ENCODE measurements at places on chromosomes 11 and 22.

DNA sequence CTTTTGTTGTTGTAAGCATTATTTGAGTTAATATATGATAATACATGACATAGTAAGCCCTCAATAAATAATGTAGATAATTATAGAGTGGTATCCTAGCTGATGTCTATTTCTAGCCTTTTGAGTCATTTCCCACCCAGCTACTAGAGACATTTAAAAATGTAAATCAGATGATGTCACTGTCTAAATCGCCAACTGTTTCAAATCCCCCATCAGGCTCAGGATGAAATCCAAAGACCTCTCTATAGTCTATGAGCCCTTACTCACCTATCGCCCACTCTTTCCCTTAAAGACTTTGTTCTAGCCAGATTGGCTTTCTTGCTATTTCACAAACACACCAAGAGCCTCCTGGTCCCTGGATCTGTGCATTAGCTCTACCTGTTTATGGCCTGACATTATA, 135.4 kb upstream of the PLET1 start:
- DNase-seq = no peak

DNA sequence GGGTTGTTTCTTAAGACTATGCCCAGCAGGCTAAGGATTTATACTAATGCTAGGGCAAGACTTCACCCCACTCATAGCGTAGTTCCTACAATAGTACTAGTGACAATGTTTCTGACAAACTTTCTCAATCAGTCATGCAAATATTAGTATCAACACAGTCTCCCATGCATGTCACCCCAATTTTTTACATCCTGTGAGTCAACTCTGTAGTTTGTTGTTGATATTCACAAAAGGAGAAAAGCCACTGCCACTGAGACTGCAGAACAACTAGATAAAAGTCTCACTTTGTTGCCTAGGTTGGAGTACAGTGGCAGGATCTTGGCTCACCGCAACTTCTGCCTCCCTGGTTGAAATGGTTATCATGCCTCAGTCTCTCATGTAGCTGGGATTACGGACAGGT, 155.2 kb downstream of the RBFOX2 start:
- DNase-seq = no peak

DNA sequence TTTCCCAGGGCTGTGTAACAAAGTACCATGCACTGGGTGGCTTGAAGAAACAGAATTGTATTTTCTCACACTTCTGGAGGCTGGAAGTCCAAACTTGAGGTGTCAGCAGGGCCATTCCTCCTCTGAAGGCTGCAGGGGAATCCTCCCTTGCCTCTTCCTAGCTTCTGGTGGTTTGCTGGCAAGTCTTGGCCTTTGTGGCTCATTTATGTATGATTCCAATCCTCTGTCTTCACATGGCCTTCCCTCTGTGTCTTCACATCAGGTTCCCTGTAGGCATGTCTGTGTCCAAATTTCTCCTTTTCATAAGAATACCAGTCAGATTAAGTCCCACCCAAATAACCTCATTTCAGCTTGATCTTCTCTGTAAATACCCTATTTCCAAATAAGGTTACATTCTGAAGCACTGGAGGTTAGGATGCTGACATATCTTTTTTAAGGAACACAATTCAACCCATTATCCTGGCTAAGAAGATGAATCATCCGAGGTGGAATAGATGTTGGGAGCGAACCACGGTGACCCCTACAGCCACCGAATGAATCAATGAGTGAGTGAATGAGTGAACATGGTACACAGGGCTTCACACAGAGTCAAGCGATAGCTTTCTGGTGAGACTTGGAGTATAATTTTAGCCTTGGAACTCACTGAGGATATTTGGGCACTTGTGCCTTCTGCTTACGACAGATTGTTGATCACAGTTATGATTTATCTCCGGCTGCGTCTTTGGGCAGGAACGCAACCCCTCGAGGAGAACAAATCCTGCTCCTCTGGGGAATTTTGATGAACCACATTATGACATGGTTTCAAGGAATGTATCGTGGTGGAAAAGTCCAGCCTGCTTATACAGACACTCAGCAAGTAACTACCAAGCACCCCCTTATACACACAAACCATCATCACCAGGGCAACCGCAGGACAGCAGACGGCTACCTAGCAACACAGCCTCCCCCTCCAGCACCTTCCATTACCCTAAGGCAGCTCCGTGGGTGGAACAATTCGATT, 34.3 kb upstream of the MICAL2 start:
- DNase-seq = no peak

GRCh38 chr11:113189909-113190667, 124.3 kb upstream of the TTC12 start:
- no peak for DNase-seq

- no peak for DNase-seq
These were observed 13.1 kb downstream of the HINFP start for GRCh38 chr11:119134389-119134978.

DNA sequence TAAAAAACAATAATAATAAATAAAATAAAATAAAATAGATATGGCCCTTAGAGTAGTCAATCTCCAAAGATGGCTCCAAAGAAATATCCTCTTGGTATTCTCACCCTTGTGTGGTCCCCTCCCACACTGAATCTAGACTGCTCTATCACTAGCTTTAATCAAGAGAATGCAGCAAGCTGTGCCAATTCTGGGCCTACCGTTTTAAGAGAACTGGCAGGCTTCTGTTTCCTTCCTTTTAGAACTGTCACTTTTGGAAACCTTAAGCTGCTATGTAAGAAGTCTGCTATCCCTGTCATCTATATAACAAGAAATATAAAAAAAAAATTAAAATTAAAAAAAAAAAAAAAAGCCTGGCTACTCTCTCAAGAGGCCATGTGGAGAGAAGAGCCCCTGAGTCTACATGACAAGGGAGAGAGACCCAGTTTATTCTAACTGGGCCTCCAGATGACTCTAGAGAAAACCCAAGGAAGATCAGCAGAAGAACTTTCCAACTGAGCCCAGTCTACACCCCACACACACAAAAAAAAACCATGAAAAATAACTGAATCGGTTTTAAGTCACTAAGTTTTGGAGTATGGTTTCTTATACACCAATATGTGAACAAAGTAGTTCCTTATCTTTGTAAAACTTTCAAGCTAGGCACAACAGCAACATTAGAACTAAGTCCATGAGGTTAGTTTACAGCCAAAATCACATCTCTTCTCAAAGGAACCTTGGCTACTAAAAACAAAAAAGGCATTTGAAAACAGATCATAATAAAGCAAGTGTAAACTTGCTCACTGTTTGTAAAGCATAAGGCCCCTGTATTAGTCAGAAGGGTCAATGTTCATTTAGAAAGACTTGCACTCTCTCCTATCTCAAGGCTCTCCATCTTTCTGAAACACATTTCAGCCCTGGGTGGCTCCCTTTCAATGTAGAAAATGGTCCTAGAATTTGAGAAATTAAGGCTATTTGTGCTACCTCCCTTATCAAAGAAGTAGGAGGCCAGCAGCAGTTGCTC, 67.3 kb downstream of the AMBRA1 start:
- DNase-seq = no peak

GRCh38 chr22:48845356-48845936, 982.2 kb downstream of the BRD1 start:
- no peak for DNase-seq

GRCh38 chr11:95993438-95994298, 69.8 kb upstream of the MTMR2 start:
- no peak for DNase-seq

DNA sequence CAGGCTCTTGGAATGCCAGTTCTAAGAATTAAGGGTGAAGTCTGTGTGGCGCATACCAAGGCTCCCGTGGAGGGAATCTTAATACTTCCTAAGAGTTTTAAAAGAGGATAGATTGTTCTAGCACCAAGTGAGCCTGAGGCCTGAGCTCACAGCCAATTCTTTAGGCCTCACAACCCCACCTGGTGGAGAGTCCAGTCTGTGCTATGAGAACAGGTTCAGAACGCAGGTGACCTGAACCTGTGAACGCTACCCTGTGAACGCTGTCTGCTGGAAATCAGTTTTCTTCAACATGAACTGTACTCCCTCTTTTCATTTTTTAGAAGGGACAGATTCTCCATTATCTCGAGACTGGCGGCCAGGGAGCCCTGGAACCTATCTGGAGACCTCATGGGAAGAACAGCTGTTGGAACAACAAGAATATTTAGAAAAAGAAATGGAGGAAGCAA, 43.2 kb upstream of the DLAT start:
- peak; percentile 35 for DNase-seq

DNA sequence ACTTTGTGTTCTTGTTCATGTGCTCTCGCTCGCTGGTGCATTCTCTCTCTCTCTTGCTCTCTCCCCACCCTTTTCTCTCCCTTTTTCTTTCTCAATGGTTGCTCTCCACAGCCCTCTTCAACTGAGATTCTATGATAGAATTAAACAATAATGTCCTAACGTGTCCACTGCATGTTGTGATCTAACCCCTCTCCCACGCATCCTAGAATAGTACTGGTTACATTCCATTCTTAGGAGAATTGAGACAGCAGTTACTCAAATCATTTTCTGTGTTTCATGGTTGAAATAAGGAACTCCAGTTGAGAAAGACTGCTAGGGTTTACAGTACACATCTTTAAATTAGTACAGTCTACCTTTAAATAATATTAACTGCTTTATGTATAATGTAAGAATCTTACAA, 318.1 kb upstream of the PITPNB start:
- no peak for DNase-seq

DNA sequence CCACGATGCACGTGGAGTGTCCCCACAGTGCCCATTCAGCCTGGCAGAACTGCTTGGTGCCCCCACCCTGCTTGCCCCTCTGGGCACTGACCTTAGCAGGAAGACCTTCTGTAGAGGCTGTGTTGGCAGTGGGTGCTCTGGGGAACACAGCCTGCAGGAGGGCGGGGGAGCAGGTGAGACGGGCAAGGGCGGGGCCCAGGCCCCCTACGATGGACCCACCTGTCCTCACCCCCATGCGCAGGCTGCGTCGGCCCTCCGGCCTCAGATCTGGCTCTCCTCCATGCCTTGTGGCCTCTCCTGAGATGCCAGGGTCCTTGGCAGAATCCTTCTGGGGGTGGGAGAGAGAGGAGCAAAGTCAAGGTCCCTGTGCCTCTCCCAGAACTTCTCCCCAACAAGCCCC, 10.9 kb downstream of the CDC42BPG start:
- no peak for DNase-seq

DNA sequence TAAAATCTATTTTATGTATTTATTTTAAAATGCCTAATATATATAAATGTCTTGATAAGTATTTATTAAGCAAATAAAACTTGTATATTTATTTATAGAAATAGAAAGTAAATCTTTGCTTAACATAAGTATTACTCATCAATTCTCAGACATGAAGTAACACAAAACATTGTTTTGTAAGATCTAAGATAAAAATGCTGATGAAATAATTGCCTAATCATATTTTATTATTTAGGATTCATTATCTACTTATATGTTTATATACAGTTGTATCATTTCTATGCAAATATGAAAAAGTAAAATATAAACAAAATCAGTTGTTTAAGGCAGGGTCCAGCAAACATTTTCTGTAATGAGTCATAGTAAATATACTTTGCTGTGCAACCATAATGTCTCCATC, 507.8 kb upstream of the CNTN5 start:
- DNase-seq = no peak

- no peak for DNase-seq
These were observed 214.6 kb downstream of the DSCAML1 start for GRCh38 chr11:117582433-117582832.

DNA sequence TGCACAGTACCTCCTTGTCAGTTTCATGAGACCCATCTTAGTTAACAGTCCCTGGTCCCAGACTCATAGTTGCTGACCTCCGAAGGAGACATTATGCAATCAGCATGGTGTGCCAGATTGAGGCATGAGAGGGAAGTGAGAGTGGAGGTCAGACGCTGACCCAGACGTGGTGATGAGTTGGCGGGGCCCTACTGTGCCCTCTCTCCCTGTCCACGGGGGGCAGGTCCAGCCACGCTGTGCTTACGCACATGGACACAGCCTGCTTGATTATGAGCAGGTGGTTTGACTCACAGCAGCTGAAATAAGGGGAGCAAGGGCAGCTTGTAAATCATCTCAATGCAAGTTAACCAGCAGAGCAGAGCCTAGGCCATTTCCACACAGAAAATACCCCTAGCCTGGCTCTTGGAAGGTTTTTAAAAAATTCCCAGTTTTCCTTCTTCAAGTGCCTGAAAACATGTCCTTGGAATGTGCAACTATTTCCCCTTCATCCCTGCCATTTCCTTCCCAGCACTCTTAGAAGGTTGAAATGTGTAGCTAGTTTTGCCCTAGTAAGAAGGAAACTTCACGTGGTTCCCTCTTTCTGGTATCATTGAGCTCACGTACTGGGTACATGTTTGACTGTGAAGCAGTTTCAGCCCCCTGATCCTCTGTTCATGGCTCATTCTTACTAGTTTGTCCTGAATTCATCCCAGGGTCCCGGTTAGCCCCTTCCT, 122.6 kb upstream of the SORL1-AS1 start:
- no peak for DNase-seq

GRCh38 chr11:128216198-128216597, 371.2 kb downstream of the ETS1 start:
- DNase-seq = no peak

DNA sequence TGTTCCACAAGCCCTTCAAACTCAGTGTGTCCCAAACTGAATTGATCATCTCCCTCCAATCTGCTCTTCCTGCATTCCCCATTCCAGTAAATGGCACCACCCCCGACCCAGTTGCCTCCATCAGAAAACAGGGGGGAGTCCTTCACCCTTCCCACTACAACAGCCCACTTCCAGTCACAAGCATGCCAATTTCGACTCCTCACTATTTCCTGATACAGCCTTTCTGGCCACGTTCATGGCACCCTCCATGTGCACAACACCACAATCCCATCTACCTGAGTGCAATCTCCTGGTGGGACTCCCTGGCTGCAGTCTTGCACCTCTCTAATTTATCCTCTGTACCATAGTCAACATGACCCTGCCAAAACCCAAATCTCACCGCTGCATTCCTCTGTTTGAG, 1.6 kb upstream of the DNAL4 start:
- DNase-seq = no peak

DNA sequence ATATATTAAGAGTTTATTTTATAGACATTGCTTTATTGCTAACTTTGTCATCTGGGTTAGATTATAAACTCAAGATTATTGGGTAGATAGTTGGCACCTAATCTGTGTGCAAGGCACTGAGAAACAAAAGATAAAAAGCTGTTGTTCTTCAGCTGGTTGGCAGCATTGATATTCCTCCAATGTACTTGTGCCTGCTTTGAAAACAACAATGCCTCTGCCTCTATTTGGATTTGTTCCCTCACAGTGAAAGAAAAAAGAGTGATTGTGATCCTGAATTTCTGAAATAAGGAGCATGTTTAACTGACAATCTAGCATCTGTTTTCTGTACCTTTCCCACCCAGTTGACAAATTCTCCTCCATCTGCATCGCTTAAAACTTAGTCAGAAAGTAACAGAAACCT, 98.3 kb downstream of the TYR start:
- DNase-seq = no peak
